T-helper 17 cell (primary cell): ENCODE measurements at places on chromosomes 3 and 15.

GRCh38 chr3:14145670-14146380 lies 21.0 kb downstream of the TMEM43 start:
- DNase-seq, result no peak

- DNase-seq, result no peak
Measured at GRCh38 chr3:167941234-167941995, 154.3 kb downstream of the GOLIM4 start.

DNA sequence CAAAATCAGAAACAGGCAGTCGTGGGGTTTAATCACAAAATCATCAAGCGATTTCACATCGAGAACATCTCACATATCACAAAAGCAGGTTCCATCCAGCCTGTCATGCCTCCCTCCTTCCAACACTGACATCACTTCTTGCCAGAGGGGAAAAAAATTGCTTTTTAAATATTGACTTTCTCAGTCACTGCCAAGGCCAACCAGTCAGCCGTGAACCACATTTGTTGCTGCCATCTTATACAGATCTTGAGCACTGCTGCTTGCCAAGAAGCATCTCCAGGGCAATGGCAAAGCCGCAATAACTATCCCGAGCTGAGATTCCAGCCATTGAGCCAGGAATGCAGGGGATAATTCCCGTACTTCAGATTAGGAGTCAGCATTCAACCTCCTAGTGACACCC lies 174.6 kb downstream of the ANXA2 start:
- no peak for DNase-seq

DNA sequence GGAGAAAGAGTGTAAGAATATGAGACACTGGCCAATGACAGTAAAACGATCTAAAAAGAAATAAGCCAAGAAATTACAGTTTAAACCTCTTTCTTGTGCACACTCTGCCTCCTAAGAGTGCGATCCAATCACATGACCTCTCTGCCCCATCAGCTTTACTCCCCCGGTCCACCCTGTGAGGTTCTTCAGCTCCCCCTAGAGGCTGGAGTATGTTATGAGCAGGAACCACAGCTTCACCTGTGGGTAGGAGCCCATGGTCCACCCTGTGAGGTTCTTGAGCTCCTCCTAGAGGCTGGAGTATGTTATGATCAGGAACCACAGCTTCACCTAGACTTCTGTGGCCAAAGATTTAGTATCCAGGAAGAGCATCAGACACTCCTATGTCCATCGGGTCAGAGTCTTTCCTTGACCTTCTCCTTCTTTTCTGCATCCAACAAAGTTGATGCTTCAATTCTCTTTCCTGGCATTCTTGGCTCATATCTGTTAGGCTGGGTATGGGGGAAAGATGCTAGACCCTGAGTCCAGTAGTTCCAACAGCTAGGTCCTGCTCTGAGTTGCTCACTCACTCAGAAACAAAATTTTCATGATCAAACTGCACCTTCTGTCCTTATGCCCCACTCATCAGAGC lies 164.0 kb downstream of the MINAR1 start:
- DNase-seq, result no peak

GRCh38 chr15:75869446-75869845 lies 26.2 kb downstream of the UBE2Q2 start:
- no peak for DNase-seq

GRCh38 chr3:12471241-12471640 lies 13.0 kb upstream of the TSEN2 start:
- DNase-seq, result peak; percentile 36

- no peak for DNase-seq
Measured at GRCh38 chr15:74835312-74835823, 7.6 kb downstream of the ULK3 start.

DNA sequence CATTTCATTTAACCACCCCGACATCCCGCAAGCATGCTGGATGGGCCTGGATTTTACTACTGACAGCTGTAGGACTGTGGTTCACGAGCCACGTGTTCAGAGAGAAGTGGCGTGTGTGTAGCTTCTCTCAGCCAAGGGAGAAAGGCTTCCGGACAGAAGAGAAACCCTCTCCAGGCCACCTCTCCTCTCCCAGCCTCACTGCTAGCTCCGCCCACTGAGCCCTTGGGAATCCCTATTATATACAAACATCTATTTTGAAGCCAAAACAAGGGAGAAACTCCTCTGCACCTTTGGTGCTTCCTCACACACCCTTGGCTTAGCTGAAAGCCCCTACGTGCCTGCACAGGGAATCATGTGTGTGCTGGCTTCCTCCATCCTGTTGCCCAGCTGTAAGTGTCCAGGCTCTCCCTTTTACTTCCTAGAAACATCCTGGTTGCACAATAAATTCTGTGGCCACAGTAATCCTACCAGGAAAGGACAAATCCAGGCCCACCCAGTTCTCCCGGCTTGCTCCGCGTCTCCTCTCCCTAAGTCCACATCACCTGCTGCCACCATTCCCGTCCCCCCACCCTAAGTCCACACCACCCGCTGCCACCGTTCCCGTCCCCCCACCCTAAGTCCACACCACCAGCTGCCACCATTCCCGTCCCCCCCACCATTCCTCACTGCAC lies 30.5 kb downstream of the PCSK6 start:
- no peak for DNase-seq

DNA sequence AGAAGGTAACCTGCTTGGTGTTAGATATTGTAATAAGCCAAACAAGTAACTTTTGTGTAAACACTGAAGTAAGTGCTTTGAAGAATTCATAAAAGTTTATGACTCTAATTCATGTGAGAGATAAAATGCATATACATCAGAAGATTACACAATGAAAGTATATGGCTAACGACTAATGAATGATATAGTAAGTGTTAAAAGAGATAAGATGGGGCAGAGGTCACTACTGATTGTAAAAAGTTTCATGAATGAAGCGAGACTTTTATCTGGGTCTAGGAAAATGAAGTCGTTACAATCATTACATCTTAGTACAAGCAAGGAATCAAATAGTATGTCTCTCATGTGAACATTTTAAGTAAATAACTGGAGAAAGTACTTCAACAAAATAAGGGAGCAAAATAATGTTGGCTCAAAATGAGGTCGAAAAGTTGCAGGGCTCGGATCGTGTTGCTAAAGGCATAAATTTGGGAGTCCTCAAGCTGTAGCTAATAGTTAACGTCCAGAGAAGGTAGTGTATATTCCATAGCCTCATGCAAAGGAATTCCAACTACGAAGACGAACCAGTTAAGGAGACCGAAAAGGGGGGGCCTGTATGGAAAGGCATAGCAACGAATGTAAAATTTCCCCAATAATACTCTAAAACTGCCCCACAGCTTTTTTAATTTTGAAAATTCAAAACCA lies 984 bp upstream of the DUT start:
- no peak for DNase-seq

GRCh38 chr3:25817107-25817506 lies 27.2 kb downstream of the OXSM start:
- DNase-seq, result no peak

GRCh38 chr3:141714671-141715070 lies 23.4 kb upstream of the RNF7 start:
- DNase-seq, result no peak

GRCh38 chr3:15266510-15267376 lies 60.7 kb downstream of the CAPN7 start:
- no peak for DNase-seq

- DNase-seq, result no peak
Measured at GRCh38 chr3:30670292-30670691, 63.9 kb downstream of the TGFBR2 start.

GRCh38 chr15:41022487-41023090 lies 69.3 kb downstream of the CHAC1 start:
- DNase-seq, result no peak

GRCh38 chr3:173584838-173585831 lies 187.6 kb downstream of the NLGN1 start:
- no peak for DNase-seq
